SHP77 treated with DMSO at 0.1 percent for 48 hours (cell line): ENCODE measurements at places on chromosomes 3 and 15.

GRCh38 chr3:134761213-134761612, 33.8 kb upstream of the EPHB1 start:
- no peak for DNase-seq

- no peak for DNase-seq
These were observed 161.5 kb downstream of the FOXP1 start for GRCh38 chr3:71421820-71422566.

DNA sequence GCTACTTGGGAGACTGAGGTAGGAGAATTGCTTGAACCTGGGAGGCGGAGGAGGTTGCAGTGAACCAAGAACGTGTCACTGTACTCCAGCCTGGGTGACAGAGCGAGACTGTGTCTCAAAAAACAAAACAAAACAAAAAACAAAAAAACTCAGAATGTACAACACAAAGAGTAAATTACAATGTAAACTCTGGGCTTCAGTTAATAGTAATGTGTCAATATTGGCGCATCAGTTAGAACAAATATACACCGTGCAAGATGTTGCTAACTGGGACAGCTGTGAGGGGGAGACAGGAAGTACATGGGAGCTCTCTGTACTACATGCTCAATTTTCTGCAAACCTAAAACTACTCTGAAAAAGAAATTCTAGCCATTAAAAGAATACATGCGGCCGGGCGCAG, 23.5 kb upstream of the TRPM1 start:
- DNase-seq = no peak

DNA sequence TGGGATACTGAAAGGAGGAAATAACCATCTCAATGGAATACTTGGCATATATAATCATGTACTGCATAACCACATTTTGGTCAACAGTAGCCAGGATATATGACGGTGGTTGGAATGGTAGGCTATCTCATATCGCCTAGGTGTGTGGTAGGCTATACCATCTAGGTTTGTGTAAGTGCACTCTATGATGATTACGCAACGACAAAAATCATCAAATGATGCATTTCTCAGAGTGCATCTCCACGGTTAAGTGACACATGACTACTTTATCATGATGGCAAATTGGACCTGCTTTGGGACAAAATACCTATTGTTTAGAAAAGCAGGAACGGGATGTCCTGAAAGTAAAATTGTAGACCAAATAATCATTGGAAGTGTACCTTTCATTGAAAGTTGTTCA, 2.8 kb downstream of the MYZAP start:
- no peak for DNase-seq

DNA sequence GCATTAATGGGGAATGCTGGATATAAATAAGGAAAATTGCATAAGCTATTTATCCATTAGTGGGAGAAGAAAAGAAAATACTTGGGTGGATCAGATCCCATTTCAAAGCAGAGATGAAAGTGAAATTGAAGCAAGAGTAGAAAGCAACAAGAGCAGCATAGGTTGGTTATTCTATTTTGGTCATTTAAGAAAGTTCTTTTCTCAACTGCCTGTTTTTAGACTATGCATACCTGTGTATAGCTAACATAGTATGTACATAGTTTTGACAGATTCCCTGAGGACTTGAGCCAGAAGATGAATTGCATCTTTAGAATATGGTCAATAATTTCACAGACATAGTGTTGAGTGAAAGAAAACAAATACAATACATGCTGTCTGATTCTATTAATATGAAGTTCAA, 29.0 kb upstream of the DENND4A start:
- no peak for DNase-seq

DNA sequence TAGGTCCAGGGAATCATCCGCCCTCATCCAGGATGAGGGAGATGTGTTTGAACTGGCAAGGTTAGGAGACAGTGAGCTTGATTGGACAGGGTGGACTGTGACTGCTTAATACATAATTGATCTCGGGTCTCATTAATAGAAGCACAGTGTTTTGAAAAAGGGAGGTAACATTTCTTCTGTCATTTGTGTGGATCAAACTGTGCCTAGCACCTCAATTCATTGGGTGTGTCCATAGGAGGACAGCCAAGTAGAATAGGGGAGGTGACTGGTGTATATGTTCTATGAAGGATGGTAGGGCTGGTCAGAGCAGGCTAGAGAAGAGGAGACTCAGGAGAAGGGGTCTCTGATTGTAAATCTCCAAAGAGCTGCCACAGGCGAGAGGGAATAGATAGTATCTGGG, 2.8 kb upstream of the INSYN1 start:
- no peak for DNase-seq

DNA sequence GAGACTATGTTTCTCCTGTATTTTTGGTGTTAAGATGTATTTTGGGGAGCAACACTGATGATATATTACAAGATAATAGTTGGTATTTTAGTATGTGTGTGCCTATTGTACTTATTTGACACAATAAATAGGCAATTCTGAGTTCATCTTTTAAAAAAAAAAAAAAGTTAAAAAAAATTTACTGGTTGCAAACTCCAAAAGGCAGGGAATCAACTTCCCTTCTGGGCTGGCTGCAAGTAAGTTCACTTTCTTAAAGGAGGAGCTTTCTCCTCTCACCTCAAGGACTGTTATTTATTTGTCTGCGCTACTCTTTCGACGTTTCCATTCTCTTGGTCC, 335 bp upstream of the VPS8 start:
- no peak for DNase-seq

DNA sequence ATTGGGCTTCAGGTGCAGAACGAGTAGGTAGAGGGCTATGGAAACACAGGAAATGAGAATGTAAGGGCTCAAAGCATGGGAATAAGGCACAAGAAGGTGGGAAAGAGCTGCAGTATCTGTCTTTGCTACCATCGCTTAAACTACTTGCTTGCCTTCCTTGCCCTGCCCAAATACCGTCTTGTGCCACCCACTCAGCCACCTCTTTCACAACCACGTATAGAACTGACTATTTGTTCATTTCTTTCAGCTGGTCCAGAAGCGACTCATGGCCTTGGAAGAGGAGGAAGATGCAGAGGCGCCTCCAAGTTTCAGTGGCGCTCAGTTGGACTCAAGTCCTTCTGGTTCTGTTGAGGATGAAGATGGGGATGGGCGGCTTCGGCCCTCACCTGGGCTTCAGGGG, 11.8 kb downstream of the LPCAT4 start:
- DNase-seq = no peak

DNA sequence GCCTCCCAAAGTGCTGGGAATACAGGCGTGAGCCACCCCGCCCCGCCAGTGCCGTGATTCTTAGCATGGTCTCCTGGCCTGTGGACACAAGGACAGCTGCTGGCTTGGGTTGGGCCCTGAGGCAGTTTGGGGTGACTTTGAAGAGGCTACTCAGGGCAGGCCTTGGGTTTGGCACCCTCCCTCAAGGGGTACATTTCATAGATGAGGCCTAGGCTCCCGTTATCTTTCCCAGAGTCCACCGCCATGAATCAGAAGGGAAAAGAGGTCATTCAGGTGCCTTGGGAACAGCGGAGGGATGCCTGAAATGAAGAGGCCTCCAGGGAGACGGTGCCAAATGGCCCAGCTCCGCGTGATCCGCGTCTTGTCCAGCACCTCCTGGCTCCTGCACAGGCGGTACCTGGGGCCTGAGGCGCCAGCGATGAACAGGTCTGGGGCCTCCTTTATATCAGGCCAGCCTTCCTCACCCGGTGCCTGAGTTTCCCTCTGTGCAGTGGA, 9.3 kb downstream of the GNAI2 start:
- no peak for DNase-seq

GRCh38 chr15:96893159-96893906, 562.8 kb downstream of the NR2F2 start:
- DNase-seq = no peak

DNA sequence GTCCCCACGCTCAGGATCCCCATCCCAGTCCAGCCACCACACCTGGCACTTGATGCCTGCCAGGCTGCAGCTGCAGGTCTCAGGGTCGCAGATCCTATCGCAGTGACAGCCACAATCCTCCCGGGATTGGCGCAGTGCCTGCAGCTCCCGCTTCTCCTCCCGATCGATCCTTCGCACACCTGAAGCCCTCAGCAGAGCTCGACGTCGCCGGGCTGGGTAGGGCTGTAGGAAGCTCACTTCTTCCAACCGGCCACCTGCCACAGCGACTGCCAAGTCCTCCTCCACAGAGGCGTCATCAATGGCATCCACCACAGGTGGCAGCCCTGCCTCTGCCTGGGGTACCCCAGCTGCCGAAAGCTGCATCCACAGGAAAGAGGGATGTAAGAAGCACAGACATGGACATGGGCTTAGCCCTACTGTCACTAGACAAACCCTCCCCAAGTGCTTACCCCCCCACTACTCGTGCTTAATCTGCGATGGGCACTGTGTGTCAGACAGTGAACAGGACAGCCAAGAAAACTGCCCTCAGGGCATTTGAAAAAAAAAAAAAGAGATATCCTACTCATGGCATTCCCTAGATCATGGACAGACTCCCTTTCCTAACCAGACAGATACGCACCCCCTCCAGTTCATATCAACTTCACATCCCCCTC, 9.2 kb downstream of the CSRNP1 start:
- DNase-seq = peak; percentile 40

DNA sequence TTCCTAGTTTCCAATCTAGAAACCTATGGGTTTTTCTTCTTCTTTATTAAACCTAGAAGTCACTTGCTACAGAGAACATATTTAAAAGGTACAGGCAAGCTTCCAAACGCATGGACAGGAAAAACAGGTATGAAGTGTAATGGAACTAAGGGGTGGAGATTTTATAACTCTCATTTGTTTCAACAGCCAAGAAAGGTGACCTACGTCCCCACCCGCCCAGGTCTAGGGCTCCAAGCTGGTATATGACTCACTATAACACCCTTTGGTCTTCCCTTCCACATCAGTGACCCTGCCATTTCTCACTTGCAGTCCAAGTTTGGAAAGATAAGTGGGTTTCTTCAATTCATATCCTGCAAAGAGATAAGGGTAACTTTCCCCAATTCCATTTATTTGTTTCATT, 6.0 kb upstream of the LIPH start:
- DNase-seq = no peak

DNA sequence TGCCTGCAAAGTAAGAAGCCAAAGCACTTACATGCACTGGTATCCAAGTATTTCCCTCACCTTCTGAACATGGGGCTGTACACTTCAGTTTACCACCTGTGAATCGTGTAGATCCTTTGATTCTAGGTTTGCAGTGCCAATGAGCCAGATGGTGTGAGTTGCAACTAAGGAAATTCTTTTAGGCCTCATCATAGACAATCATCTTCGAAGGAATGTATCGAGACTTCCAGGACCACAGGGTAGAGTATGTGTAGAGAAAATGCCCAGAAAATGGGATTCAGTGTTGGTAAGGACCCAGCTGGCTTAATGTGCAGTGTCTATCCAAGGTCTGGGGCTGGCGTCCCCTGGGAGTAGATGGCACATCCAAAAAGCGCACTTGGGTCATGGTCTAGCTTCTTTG, 323.2 kb upstream of the TPM1 start:
- DNase-seq = no peak

DNA sequence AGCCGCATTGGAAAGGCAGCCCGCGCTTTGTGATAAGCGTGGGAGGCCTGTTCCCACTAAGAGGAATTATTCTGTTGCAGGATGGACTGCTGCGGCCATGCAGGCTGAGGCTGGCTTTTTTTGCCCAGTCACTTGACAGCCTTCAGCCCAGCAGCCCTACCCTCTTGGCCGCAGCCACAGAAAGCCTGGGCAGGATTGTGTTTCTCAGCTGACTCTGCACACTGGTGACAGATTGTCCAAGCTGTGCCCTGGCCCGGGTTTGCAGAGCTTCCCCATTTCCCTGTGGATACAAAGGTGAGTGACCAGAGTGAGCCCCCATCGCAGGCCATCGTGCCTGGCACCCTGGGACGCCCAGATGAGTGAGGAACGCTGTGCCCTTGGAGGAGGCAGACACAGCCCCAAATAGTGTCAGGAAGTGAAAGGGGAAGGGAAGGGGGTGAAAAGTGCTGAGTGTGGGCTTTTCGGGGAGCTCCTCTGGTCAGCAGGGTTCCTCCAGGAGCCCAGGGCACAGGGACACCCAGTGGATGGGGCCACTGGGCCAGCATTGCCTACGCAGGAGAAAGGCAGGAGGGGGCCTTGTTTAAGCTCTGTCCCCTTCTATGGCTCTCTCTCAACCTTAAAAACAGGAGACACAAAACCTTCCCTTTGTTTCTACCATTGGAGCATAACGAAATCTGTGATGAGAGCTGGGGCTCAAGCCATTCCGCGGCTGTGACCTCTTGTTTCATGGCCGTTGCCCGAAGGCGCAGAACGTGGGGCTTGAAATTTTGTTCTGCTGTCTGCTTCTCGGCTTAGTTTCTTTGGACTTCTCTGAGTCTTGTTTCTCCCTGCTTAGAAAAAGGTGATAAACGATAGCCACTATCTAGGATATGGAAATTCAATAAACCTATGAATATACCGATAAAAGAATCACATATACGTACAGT, 91.5 kb upstream of the MEF2A start:
- DNase-seq = no peak

DNA sequence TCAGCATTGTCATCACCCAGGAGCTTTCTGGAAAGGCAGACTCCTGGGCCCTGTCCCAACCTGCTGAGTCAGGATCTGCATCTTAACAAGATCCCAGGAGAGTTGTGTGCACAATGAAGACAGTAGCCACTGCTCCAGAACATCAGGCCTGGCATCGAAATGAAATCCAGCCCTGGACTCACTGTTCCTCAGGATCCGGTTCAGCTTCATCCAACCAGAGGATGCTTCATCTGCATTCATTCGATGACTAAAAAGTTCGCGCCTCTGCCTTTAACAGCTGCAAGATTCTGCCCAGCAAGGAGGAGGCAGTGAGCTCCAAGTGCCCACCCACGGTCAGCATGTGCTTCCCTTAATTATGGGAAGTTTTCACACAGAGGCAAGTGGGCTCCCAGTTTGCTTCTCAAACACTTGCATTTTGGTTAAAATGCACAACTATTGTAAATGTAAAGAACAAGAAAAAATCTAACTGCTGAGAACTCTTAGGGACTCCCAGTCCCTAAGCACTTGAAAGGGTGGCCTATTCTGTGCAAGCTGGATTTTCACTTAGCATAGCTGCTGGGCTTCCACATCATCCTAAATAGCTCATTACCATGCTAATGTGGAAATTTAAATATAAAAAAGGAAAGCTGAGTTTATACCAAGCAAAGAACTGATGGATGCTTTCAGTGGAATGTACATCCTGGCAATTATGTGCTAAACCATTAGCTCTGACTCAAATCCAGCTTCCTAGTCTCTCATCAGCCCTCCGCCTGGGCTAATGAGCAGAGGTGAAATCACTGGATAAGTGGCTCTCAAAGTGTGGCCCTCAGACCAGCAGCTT, 25.5 kb upstream of the ESYT3 start:
- no peak for DNase-seq

- DNase-seq = no peak
These were observed 87.8 kb downstream of the KLHL25 start for GRCh38 chr15:85706779-85707518.

DNA sequence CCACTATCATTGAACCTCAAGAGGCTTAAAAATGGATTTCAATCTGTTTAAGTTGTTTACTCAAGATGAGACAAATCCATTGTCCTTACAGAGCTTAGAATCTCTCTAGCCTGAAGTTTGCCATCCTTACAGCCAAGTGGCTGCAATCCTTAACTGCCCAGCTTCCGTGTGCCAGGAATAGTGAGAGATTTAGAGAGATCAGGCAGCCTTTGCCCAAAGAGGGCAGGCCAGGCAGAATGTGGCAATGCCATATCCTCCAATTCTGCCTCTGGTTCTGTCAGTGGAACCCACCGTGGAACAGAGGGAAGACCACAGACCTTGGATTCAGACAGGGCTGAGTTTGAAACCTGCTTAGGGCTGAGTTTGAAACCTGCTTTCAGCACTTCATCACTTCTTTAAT, 374.3 kb downstream of the VPS13C start:
- no peak for DNase-seq

- DNase-seq = no peak
These were observed 586.1 kb upstream of the GBE1 start for GRCh38 chr3:82347585-82347984.
